ENCODE measurements at places on chromosomes 13 and 19.

DNA sequence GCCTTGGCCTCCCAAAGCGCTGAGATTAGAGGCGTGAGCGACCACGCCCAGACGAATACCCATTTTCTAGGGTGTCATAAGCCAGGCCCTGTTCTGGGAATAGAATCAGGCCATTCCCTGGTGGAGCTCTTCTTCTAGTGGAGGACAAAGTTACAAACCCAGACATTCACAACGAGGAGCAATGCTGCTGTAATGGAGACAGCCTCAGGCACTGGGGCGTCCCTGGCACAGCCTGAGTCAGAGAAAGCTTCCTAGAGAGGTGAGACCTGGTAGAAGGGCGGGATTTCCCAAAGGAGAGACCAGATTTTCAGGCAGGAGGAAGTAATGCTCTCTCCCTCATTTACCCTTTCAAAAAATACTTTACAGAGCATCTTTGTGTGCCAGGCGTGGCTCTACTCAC, 12.7 kb downstream of the PRKCG start:
- DNase-seq = no peak

DNA sequence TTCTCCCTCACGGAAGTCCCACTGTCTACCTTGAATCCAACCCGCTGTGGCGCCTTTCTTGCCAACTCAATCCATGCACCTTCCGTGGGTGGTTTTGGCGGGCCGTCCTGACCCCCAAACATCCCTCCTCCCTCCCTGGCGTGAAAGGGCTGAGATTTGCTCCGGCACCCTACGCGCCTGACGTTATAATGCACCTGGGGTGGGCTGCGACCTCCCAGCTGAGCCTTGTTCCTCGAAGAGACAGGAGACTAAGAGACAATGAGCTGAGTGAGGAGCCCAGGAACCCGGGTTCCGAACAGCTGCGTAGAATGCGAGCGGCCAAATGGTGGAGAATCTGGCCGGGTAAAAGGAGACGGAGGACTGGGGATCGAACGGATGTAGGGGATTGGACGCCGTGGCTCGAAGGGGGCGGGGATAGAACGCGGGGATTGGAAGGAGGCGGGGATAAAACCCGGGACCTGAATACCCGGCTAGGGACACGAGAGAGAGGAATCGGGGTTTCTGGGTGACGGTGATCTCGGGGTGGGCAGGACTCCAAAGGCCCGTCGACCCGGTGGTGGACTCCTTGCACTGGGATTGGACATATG, at the start of gene CPT1C:
Gene CPT1C (plus strand): TSS at position 461 of the 587 bp plus-strand sequence. CDS start 1,137 bp downstream, outside the sequence.
- peak; percentile 53 for DNase-seq

DNA sequence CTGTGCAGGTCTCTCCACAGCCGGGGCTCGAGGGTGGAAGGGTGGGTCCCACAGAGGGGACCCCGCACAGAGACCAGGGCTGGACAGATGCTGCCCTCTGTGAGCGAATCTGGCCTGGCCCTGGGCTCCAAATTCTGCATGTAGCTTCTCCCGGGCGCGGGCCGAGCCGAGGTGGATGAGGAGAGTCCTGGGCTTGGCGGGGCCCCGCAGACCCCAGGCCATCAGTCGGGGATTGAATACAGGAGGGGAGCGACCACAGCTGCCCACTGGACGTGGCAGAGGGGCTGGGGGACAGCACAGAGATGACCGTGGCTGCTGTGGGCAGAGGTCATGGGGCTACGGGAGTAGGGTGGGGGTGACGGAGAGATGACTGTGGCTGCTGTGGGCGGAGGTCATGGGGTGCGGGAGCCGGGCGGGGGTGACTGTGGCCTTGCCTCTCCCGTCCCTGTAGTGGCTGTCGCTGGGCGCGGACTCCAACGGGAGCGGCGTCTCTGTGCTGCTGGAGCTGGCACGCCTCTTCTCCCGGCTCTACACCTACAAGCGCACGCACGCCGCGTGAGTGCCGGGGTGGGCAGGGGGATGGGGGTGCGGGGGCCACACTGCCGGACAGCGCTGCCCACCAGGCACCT, 15.5 kb downstream of the NCLN start:
- DNase-seq = no peak

- no peak for DNase-seq
Measured at GRCh38 chr19:22901431-22902130, 69.5 kb downstream of the ZNF723 start.

DNA sequence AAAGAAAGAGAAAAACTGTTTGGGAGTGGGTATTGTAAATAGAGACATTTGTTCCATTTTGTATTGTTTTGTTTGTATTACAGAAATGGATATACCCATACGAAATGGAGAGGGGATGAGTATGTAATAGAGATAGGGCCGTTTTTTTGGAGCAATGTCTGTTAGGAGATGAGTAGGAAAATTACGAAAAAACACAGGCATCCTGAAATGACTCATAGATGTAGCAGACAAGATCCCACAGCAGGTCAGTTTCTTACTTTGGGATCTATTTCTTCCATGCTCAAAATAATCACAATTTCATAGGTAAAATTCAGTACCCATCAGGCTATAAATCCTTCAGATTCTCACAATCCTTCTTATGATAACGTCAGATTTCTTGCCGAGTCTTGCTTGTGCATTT, 779.4 kb upstream of the SLITRK1 start:
- DNase-seq = no peak

DNA sequence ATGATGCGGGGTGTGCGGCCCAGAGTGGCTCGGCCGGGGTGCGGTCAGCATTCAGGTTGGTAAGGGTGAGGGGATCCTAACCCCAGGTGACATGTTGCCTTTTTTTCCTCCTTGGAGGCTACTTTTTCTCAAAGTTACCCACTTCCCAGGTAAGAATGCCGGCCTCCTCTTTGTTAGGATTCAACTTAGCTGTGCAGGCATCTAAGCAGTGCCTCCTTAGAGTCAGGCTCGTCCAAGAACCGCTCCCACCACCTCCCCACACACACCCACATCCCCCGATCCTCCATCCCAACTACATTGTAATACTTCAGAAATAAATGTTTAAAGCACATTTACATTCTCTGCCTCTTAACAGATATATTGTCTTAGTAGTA, 733 bp upstream of the ENOX1 start:
- no peak for DNase-seq

DNA sequence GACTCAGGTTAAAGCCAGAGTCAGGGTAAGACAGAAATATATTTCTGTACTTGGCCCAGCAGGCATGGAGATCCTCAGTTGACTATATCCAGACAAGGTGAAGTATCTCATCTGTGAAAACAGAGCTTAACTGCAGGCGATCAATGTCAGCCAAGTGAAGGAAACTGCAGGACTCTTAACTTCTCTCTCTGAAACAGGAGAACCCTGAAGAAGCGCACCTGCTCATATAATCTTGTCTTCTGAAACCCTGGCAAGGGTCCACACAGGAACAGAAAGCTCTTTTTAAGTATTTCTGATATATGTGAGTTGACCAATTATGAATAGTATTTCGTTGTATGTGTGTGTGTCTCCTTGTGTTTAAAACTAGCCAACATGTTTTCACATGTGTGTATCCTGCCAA, 504.8 kb upstream of the SLITRK5 start:
- DNase-seq = no peak

All from HAP-1 (cell line).